ENCODE measurements at places on chromosomes 16 and 17.

DNA sequence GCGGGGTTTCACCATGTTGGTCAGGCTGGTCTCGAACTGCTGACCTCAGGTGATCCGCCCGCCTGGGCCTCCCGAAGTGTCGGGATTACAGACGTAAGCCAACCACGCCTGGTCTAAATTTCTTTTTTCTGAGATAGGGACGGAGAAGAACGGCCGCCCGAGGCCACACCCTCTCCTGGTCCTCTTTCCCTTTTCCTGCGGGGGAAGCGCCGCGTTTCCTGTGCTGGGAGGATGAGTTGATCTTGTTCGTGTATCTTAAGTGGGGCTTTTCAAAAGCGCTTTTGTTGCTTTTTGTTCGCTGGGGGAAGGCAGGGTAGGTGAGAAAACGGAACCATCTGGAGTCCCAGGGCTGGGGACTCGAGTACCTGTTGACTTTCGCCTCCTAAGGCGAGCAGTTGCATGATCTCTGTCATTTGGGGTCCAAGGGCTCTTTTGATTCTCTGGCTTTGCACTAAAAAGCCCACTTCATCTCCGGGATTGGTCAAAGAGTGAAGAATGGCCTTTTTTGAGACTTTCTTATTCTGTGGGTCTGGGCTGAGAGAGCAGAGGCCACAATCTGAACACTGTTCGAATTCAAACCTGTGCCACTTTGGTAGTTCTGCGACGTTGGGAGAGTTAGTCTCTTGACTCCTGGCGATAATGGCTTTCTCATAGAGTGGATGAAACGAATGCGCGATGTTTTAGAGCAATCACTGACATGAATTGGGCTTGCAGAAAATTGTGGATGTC, 1.3 kb downstream of the FUS start:
- DNase-seq = no peak

- DNase-seq = peak; percentile 4
Observed at GRCh38 chr16:11302977-11303376, 21.8 kb upstream of the PRM1 start.

DNA sequence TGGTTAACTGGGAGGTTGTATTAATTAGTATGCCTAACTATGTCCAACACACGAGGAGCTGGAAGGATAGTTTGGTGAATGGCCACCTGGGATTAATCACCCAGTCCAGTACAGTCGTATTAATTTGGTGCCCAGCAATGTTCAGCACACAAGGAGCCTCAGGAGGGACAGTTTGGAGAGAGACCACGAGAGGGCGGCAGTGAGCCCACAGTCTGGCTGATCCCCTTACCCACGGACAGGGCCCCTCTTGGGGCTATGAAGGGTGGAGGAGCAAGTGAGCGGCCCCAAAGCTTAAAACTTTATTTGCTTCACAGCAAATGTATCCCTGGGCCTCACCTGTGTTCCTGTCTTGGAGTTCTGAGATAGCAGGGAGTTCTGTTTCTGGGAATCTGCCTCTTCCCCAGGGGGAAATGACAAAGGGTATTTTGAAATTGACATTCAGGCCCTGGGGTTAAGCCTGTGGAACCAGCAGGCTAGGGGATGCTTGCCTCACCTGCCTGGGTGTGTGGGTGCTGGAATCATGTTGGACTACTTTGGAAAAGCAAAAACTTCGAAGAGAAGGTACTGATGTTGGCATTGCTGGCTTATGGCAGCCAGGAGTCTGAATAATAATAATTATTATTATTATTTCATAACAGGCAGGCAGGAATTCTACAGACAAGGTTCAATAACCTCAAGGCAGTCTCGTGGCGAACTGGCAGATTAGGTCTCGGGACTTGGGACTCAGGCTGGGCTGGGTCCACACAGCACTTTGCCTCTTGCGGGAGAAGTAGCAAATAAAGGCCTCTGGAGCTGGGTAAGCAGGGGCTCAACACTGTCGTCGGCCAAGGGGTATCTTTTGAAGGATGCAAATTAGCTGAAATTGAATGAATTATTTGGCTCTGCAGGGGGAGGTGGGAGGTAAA, 227.6 kb upstream of the ASIC2 start:
- no peak for DNase-seq

DNA sequence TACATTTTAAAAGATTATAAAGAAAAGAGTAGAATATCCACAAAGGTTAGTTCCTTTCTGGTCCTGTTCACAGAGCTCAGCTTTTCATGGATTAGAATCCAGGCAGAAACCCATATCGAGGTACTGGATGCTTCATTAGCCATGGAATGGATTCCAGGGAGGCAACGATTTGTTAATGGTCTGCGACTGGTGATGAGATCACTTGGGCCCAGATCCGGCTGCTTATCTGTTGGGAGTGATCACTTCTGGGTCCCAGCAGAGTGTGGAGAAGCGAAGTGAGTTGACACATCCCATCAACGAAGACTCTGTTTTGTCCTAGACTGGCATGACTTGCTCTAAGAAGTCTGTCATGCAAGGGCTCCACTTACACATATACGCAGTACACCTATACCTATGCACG, 165.8 kb downstream of the MAF start:
- no peak for DNase-seq

GRCh38 chr16:21590287-21590686, 9.1 kb upstream of the METTL9 start:
- DNase-seq = no peak

Measured in NCI-H748 treated with DMSO at 0.1 percent for 48 hours (cell line).